H9 (cell line): ENCODE measurements at places on chromosomes 3 and 15. TPM values are rescaled to one million over a fixed set of nuclear protein-coding genes. Genes with fewer than 3 reads are reported as not detected.

The MELTF gene
- 8.8 and 9.2 TPM in 2 replicates for total RNA-seq

DNA sequence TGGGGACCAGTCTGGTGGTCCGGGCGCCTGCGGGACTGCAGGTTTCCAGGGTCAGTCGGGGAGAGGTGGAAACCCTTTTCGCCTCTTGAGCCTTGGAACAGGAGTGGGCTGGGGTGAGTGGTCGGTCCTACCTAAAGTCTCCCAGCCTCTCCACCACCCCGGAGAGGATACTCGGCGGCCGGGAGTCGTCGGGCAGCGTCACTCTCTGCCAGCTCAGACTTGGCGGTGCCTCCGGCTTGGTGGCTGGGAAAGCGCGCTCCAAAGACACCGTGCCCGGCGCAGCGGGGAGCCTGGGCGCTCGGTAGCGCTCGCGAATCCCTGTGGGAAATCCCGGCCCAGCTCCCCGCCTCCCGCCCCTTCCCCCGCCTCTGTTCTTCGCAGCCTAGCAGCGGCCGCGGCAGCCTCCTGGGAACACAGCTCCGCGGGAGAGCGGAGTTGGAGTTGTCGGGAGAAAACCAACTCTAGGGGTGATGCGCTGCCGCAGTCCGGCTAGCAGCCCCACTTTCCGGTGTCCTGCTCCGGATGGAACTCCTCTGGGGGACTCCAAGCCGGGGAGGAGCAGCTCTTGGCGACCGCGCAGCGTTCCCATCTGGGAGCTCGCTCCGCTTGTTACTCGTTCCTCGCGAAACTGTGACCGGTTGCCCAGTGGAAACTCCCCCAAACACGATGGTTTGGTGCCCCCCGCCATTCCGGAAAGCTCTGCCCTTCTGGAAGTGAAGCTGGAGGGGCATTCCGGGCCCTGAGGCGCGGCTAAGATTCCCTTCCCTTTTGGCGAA is 1.4 kb downstream of the EPHB1 start:
- no peak overlapping the region for H3K27ac ChIP-seq
- H3K4me1 ChIP-seq: no peaks in the 10 kb centered on the region; the same call in 1 of the 2 replicates
- H3K36me3 ChIP-seq: no peaks in the 10 kb centered on the region
- H3K27me3 ChIP-seq: peaks cover 21% of the 10 kb centered on the region; the same call in 1 of the 2 replicates
- peak; percentile 47 for DNase-seq
- peak overlapping the region; percentile 86 for H3K4me3 ChIP-seq

DNA sequence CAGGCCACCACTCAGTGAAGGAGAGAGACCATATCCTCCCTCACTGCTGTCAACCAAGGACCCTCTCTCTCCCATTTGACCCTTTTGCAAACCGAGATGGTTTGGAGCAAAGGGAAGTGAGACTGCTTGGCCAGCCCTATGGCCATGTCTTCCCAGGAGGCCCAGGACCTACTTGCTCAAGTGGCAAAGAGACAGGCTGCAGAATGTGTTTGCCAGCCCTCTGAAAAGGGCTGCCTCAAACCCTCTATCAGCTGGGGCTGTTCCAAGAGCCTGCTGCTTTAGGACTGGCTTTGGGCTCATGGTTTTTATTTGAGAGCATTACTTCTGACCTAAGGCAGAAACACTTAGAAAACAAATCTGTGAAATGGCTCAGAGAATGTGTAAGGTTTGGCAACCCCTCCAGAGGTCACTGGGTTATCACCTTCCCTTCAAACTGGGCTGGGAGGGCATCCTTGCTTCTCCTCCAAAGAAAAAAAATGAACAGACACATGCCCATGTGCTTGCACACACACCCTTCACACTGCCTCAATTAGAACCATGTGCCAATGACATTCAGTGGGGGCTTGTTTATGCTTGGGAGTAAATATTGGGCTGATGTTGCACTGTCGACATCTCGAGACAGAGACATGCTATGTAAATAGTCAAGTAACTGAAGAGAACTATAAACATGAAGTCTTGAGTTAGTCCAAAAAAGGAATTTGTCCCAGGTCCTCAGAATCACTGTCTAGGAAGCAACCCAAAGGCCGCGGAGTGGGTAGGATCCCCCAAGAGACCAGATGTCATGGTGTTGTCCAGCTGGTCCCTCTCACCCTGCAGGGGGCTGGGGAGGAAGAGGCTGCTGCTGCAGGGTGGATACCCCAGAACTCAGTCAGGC is 49.8 kb upstream of the CTDSPL start:
- no peak overlapping the region for H3K27ac ChIP-seq
- H3K27me3 ChIP-seq: no peaks in the 10 kb centered on the region
- no peak overlapping the region for H3K4me3 ChIP-seq

DNA sequence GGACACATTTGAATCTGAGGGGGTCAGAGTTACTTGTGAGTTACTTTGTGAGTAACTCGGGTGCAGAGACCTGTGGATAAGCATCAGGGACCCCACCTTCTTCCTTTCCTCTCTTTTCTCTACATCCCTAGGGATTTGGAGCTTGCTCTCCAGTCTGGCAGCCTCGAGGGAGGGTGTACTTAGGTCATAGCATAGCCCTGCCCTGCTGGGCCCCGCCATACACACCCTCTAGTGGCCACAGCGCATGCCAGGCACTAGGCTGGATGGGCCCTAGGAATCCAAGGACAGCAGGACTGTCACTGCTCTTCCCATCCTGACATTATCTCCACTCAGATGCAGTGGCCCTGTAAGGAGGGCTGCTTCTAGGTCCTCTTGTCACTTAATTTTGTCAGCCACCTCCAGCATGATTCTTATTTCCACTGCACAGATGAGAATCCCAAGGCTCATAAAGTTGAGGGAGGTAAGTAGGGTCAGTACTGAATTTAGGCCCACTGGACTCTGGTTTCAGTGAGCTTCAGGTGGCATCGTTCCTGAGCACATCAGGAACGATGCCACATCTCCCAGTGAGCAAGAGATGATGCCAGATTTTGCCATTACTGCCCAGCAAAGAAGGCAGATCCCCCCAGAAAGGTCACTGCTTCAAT is 3.6 kb upstream of the SMAD6 start:
- H3K27ac ChIP-seq: no peak overlapping the region
- H3K27me3 ChIP-seq: no peaks in the 10 kb centered on the region; the same call in 1 of the 2 replicates
- H3K36me3 ChIP-seq: no peaks in the 10 kb centered on the region
- H3K4me1 ChIP-seq: no peaks in the 10 kb centered on the region
- no peak overlapping the region for H3K4me3 ChIP-seq

- H3K4me1 ChIP-seq: peaks cover 6% of the 10 kb centered on the region; the same call in 1 of the 2 replicates
- H3K4me3 ChIP-seq: no peak overlapping the region
- no peak overlapping the region for H3K27ac ChIP-seq
- peaks cover under 1% of the 10 kb centered on the region; the same call in 1 of the 2 replicates for H3K27me3 ChIP-seq
Observed at GRCh38 chr15:74295800-74296199, 59.7 kb downstream of the CCDC33 start.
